ENCODE measurements at places on chromosomes 4 and X. TPM values are rescaled to one million over a fixed set of nuclear protein-coding genes. Genes with fewer than 3 reads are reported as not detected.

Gene CDKL2
- total RNA-seq, result 0.35 TPM

Gene CT45A10
- total RNA-seq, result not detected

Gene PTTG2
- 1.5 TPM for total RNA-seq

Gene ADGRG4
- not detected for total RNA-seq

Gene PF4V1
- total RNA-seq, result not detected

Gene PORCN
- total RNA-seq, result 15.4 TPM

Gene POLN
- 4.4 TPM for total RNA-seq

Gene ELK1
- 38.3 TPM for total RNA-seq

Gene RRH
- total RNA-seq, result 0.30 TPM

Gene UGT2A3
- total RNA-seq, result not detected

Gene MAGEA8
- not detected for total RNA-seq

Gene PNCK
- not detected for total RNA-seq

Gene LUZP4
- not detected for total RNA-seq
